AML-193 (cell line): ENCODE measurements at places on chromosomes 1 and 21.

- DNase-seq, result no peak
Observed at GRCh38 chr1:243548516-243548915, 292.7 kb downstream of the SDCCAG8 start.

GRCh38 chr1:158248771-158249170 lies 5.5 kb upstream of the CD1A start:
- DNase-seq, result peak; percentile 27

- no peak for DNase-seq
Observed at GRCh38 chr1:29601021-29601420, 364.7 kb downstream of the PTPRU start.

GRCh38 chr1:156406251-156406650 lies 37.2 kb downstream of the RHBG start:
- DNase-seq, result no peak
